ENCODE measurements at places on chromosomes 6 and 20. TPM values are rescaled to one million over a fixed set of nuclear protein-coding genes. Genes with fewer than 3 reads are reported as not detected.

Gene TFAP2A
- 0.25 TPM for total RNA-seq

Gene ARMH2
- not detected for total RNA-seq

Gene RIPOR3
- total RNA-seq = 0.98 TPM

Gene HELZ2
- total RNA-seq = 3.4 TPM

Gene OPN5
- not detected for total RNA-seq

Gene GINS1
- 6.4 TPM for total RNA-seq

Gene SLC22A1
- total RNA-seq = not detected

Gene EYA2
- 1.5 TPM for total RNA-seq

Gene VAPB
- 22.6 TPM for total RNA-seq

Gene SLC13A3
- 7.9 TPM for total RNA-seq

Gene AGER
- 0.98 TPM for total RNA-seq

Gene TSPO2
- total RNA-seq = not detected

Gene VWA7
- 0.98 TPM for total RNA-seq

Gene GHRH
- total RNA-seq = not detected

Gene C20orf202
- total RNA-seq = 0.49 TPM

Gene DYNLRB1
- total RNA-seq = 28.0 TPM

Gene GSTA2
- not detected for total RNA-seq

Gene KCNK15
- total RNA-seq = not detected

Gene ZDHHC14
- total RNA-seq = 7.1 TPM

Gene SLC32A1
- 5.9 TPM for total RNA-seq

Gene MAS1
- 0.25 TPM for total RNA-seq

Gene FAM83C
- not detected for total RNA-seq

Gene ATP9A
- 242 TPM for total RNA-seq

Gene MDFI
- 8.4 TPM for total RNA-seq

Gene BAG2
- total RNA-seq = 1.5 TPM

Data from temporal lobe (tissue), 4 donors.